Forelimb muscle (tissue), 1 donor: ENCODE measurements at places on chromosomes 11 and 22.

DNA sequence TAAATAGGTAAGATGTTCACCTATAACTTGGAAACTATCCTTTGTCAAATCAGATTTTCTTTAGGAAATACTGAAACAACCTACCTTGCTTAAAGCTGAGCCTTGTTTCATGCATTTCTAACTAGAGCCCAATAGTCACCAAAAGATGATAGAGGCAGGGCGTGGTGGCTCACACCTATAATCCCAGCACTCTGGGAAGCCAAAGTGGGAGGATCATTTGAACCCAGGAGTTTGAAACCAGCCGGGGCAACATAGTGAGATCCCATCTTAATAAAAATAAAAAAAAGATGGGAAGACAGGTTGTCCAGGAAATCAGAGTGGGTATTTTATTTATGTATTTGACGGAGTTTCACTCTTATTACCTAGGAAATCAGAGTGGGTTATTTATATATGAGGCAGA, 38.3 kb downstream of the DDX6 start:
- no peak for DNase-seq

DNA sequence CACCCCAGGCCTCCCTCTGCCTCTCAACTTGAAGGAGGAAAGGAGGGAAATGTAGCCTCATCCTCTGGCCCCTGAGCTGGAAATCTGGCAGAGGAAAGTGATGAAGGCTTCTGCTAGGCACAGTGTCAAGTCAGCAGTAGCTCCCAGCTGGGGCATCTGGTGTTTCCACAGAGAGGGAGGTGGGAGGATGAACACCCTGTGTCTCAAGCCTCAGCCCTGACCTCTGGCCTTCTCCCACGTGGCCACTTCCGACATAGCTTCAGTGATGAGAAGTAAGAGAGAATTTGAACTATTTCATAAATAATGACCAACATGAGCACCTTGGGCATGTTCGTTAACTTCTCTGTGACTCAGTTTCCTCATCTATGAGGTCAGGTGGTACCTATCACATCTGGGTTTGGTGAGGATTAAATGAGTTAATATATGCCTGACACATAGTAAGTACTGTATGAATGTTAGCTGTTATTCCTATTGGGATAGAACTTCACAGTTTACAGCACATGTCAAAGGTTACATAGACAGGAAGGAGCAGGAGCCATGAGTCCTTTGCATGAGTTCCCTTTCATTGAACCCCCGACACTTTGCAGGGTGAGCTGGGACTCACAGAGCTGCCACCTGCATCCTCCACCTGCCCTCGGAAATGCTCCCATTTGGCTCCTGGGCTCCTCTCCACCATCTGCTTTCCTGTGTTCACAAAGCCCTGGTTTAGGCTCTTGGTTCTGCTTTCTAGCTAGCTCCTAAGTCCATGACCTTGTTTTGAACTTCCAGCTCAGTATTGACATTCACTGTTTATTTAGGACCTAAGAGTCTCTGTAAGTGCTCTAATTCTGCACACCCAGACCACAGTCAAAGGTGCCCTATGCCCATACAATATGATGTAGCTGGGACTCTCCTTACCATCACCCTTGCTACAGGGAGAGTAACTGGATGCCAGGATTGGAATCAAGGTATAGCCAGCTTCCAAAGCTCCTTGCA, 61.7 kb downstream of the CSNK2A3 start:
- no peak for DNase-seq

- no peak for DNase-seq
These were observed 103.7 kb downstream of the TRIM51G start for GRCh38 chr11:48880021-48880441.

GRCh38 chr11:94806419-94806818, 38.3 kb downstream of the AMOTL1 start:
- no peak for DNase-seq

DNA sequence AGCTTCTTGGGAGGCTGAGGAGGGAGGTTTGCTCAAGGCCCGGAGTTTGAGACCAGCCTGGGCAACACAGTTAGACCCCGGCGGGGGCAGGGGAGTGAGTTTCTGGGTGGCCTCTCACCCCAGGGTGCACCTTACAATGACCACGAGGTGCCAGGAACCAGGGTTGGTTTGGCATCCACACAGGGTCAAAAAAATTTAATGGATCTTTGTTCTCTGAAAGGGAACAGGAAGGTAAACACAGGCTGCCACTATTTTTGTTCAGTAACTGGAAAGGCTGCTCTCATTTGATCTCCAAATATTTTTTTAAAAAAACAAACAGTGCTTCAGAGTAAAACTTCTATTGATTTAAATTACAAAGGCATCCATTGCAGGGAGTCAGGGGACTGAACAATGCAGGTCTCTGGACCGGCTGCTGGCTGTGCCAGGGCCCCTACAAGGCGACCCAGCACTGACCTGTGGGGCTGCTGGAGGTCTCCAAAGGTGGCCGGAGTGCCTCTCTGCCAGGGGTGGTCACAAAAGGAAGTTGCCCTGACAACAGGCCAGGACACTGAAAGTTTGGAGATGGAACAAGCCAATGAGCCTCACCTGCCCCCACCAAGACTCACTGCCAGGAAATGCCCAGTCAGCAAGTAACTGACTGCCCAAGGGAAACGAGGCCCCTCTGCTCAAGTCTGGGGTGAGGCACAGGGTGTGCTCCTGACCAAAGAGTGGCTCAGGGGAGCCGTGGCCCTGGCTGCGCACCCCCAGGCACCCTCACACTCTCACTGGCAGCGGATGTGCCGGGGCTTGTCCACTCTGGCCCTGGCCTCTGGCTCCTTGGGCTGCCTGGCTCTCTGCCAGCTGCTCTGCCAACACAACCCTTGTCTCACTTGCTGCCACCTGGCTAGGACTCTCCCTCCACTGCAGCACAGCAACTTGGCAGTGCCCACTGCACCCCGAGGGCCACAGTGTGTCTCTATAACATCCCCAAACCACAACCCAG, 51.8 kb downstream of the ARFGAP3 start:
- DNase-seq = no peak

DNA sequence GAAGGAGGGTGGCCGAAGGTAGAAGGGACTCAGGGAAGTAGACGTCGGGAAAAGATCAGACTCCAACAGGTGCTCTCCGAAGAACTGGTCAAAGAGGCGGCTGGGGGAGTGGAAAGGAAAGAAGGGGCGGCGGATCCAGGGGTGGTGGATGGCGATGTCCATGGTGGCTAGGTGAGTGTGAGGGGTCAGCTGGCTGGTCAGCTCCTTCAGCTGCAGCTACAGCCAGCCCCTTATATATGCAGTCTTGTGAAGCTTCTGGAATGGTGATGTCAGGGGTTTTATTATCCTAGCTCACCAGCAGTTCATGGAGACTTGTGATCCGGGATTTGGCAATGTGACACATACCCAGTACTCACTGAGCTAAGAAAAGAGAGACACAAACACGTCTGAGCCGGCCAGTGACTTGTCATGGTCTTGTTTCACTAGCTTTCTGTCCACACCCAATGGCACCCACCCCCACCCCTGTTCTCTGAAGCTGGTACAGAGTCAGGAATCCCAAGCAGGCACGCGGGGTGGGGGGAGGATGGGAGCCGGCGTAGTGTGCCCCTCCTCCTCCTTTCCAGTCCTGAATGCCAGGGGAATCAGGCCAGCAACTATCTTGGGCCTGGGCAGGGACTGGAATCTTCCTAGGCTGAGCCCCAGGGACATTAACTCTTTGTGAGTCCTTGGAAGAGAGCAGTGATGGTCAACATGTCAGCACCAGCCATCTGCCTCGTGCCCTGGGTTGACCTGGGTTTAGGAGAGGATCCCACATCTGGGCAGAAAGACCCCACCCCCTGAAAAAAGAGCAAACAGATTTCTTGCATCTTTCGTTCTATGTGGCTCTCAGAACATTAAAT, at the start of gene CRYAB:
CRYAB (minus strand) TSS at position 208 of the 839 bp plus-strand sequence; CDS start at position 162, 46 bp downstream.
- DNase-seq = no peak

GRCh38 chr22:50569041-50569459, 6.3 kb upstream of the SYCE3 start:
- DNase-seq = no peak

GRCh38 chr11:7484645-7485044, 661 bp upstream of the OLFML1 start:
- DNase-seq = no peak

DNA sequence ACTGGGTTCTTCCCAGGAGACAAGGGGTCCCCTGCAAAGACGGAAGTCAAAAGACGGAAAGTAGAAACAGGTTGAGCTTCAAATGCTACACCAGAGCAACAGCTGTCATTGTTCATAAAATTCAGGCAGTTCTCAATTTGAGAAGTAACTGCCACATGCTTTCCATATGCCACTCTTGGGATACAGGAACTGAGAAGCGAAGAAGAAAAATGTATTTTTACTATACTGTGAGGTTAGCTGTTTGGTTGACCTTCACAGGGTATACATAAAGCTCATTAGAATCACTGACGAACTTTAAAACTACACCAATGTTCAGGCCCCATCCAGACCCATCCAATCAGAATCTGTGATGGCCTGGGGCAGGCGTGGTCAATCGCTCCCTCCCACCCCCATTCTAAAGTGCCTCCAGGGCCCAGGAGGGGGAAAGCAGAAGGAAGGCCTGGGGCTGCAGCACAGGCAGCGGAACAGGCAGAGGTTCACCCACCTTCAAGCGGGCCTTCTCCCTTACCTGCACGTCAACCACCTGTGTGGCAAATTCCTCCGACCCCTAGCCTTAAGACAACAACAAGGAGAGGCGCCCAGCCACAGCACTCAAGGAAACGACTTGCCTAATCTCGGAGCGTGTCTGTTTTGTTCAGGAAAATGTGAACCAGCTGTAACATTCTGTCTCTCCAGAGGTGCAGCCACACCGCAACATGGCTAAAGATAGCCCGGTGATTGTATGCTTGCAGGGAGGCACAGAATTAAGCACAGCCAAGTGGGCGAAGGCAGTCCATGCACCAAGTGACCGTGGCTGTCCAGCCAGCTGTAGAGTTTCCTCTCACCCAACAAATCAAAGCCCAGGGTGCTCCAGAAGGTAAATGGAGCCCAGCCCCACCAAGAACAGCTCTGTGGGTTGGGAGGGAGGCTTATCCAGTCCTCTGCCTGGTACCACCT, 82.6 kb downstream of the MICAL3 start:
- no peak for DNase-seq

DNA sequence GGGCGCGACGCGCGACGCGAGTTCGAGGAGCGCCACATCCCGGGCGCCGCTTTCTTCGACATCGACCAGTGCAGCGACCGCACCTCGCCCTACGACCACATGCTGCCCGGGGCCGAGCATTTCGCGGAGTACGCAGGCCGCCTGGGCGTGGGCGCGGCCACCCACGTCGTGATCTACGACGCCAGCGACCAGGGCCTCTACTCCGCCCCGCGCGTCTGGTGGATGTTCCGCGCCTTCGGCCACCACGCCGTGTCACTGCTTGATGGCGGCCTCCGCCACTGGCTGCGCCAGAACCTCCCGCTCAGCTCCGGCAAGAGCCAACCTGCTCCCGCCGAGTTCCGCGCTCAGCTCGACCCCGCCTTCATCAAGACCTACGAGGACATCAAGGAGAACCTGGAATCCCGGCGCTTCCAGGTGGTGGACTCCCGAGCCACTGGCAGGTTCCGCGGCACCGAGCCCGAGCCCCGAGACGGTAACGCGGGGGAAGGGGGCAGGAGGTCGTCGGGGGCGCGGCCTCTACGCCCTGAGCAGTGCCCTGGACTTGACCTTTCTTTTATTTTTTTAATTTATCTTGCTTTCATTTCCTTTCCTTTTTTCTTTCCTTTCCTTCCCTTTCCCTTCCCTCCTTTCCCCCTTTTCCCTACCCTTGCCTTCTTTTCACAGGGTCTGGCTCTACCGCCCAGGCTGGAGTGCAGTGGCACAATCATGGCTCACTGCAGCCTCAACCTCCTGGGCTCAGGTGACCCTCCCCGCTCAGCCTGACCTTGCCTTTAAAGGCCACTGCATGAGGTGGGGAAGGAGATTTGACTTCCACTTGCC, 5.0 kb downstream of the MPST start:
- no peak for DNase-seq

- no peak for DNase-seq
These were observed 4.2 kb downstream of the BRD1 start for GRCh38 chr22:49823289-49824045.

GRCh38 chr11:115193914-115194801, 310.1 kb downstream of the CADM1 start:
- DNase-seq = no peak

- no peak for DNase-seq
These were observed 12.4 kb downstream of the TENM4 start for GRCh38 chr11:79428406-79428805.

DNA sequence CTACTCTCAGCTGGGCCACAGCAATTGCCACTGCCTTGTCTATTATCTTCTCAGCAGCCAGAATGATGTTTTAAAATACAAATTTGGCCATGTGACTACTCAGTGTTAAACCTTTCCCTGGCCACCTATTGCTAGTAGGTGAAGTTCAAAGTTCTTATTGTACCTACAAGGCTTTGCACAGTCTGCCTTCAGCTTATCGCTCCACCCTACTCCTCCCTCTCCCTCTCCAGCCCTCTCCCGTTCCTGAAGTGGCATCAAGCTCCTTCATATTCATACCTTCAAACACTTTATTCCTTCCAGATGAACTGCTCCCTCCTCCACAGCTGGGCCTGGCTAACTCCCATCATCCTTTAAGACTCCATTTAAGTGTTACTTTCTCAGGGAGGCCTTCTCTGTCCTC, 37.3 kb downstream of the OR10A6 start:
- no peak for DNase-seq

GRCh38 chr11:45683271-45684058, 18.0 kb upstream of the CHST1 start:
- DNase-seq = no peak

- no peak for DNase-seq
These were observed 143.2 kb upstream of the GRIA4 start for GRCh38 chr11:105466582-105467228.

DNA sequence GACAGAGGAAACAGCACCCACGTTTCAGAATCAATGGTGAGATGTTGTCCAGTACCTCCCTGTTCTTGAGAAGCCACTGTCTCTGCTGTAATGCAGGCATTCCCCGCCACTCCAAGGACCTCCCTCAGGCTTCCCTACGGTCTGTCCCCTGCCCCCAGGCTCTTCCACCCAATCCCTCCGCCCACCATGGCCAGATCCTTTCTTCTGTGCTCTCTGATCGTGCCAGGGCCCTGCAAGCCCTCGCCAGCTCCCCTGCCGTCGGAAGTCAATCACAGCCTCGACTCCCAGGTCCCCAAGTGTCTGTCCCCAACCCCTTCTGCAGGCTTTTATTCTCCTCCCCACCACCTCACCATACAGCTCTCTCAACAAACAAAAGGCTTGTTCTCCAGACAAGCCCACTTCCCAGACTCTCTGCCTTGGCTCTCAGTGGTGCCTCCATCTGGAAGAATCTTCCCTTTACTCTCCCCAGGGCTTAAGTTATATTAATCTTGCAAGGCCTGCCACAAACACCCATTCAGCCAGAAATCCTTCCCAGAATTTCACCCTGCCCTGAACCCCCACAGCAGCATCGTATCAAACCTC, 13.7 kb downstream of the SCN4B start:
- no peak for DNase-seq
